ENCODE measurements at places on chromosomes 13 and 19. TPM values are rescaled to one million over a fixed set of nuclear protein-coding genes. Genes with fewer than 3 reads are reported as not detected.

The MAST1 gene
- polyA plus RNA-seq = 0.09 TPM

The KLK6 gene
- 2.5 TPM for polyA plus RNA-seq

DNA sequence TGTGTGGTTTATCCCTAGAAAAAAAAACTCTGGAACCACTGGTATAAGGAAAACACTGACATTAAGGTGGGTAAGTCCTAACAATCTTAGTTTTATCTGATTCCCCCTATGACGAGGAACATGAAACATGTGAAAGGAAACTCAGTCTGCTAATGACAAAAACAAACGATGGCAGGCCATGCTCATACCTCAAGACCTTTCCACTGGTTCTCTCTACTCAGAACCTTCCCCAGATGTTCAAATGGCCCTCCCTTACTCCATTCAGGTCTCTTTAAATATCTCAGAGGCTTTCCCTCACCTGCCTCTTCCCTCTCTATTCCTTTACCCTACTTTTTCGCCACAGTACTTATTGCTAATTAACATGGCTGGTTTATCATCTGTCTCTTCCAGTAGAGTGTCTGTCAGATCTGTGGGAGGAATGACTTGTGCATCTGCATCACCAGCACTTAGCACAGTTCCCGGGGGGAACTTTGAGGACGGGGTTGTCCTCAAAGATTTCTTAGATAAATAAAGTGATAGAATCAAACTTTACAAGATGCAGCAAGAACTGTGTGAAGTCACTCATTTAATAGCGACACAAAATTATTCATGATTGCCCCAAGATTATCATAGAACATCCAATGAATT lies 1.5 kb downstream of the TUBGCP3 start:
- DNase-seq = no peak

DNA sequence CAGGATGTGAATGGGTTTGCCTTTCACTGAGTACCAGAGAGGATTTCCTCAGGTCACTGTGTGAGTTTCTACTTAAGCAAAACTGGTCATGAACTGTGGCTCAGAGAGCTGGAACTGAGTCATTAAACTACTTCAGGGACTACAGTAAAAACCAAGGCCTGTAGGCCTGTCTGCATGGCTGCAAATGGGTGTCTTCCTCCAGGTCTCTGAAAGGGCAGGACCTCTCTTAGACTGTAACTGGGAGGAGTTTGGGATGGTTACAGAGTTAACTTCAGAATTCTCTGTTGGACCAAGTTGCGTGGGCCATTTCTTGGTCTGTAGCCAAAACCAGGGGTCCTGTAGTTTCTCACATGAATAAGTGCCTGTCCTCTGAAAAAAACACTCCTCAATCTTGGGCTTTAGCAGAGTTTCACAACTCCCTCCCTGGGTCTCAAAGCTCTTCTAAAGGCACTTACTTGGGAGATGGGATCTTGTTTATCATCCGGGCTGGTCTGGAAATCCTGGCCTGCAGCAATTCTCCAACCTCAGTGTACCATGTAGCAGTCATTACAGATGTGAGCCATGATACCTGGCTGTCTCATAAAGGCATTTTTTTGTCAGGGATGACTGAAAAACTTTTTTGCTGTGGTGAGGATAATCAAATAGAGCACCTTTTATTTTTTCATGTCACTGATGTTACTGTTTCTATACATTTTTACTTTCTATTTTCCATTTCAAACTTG lies 19.7 kb downstream of the ZNF714 start:
- DNase-seq = no peak

The TMPRSS9 gene
- not detected for polyA plus RNA-seq

DNA sequence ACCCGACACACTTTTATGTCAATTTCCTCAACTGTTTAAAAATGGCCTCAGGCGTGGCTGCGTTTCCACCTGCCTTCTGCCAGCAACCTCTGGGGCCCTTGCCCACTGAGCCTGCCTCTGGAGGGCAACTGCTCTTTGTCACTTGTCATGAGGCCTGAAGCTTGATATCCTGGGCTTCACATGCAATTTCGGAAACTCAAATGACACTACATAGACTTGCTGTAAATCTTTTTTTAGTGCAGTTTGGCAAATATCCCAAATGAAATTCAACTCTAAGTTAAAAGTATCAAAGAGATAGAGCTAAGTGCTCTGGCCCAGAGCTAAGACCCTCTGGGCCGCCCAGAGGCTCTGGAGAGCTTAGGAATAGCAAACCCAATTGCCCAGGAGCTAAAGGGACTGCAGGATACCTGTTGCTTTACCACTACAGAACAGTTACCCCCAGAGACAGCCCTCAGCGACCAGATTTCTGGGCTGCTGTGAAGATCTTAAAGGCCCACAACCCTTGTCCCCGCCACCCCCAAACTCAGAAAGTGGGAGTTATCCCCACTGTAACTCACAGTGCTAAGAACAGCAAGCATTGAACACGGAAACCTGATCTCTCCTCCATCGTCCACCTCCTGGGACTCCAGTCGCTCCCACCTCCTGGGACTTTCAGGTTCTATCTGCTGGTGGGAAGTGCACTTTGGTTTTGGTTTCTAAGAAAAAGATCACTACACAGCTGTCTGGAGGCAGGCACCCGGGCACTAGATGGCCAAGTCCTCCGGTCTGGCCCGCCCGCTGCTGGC lies 19.4 kb downstream of the GJA3 start:
- DNase-seq = no peak

DNA sequence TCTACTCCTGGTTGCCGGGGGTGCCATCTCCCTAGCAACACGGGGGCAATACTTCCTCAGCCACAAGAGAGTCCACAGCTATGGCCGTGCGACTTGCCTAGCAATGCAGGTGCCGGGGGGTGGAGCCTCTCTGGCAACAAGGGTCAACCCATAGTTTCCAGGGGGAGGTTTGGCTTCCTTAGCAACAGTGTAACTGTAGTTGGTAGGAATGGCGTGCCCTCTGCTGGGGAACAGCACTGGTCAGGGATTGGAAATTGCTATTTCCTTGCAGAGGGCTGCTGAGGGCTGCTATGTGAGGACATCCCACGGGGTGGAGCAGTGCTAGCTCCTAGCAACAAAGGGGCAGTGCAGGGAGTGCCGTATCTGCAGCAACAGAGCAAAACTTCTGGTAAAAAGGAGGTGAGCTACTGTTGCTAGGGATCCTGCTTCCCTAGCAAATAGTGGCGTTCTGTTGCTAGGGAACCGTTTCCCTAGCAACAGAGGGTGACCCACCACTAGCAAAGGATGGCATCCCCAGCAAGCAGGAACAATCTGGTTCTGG lies 7.0 kb upstream of the TMC4 start:
- no peak for DNase-seq

DNA sequence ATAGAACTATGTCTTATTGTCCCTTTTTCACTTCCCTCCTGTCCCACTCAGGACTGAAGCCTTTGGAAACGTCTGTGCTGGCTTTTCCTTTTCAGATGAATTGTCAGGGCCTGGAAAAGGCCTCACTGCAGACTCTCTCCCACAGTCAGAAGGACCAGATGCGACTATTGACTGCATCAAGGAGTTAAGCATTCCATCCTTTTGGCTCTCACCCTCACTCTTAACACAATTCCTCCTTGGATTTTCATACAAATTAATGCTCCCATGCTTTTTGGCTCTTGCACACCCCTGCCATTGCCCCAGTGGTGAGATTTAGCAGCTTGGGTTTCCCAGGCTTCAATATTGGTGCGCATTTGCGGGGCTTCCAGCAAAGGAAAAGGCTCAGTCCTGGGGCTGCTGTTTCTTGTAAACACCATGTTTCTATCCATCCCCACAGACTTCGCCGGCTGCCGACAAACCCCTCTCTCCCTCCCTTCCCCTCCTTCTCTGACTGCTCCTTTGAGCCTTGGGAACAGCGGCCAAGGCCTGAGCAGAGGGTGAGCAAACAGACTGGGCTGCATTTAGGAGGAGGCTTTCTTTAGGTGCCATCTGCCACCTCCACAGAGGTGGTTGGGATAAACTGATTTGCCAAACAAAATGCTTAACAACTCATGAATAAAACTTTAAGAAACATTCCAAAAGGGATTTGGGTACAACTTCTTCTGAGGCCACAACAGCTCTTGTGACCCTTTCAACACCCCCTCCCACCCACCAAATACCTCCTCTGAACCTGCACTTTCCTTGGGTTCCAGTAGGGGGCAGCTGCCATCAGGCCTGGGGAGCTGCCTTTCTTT lies 48.6 kb upstream of the PCDH8 start:
- no peak for DNase-seq

DNA sequence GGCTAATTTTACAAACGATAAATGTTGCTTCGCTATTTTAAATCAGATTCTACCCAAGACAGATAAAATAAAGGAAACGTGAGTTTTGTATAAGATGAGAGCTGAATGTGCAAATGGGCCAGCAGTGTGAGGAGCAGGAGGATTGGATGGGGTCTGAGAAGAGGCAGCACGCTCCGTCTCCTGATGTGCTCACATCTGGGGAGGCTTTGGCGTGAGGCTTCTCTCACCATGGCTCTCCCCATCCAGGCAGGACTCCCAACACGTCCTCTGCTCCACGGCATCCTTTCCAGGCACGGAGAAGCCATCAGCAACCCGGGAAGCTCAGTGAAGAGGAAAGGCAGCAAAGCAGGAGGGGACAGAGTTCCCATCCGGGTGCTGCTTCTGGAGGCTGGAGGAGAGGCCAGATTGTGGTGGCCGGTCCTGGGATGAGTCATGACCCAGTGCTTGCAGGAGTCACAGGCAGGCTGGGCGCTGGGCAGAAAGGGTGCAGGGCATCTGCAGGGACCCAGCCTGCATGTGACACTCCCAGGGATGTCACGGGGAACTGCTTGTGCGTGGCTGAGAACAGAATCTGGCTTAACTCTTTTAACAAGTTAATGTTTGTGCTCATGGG lies 47.5 kb downstream of the ZNF536 start:
- no peak for DNase-seq

The TSKS gene
- polyA plus RNA-seq = 1.3 TPM

The CYP4F8 gene
- polyA plus RNA-seq = not detected

GRCh38 chr13:50999641-51000040 lies 90.0 kb downstream of the RNASEH2B start:
- DNase-seq = no peak

The MBD3L1 gene
- not detected for polyA plus RNA-seq

GRCh38 chr13:42280537-42280936 lies 8.6 kb downstream of the AKAP11 start:
- no peak for DNase-seq

DNA sequence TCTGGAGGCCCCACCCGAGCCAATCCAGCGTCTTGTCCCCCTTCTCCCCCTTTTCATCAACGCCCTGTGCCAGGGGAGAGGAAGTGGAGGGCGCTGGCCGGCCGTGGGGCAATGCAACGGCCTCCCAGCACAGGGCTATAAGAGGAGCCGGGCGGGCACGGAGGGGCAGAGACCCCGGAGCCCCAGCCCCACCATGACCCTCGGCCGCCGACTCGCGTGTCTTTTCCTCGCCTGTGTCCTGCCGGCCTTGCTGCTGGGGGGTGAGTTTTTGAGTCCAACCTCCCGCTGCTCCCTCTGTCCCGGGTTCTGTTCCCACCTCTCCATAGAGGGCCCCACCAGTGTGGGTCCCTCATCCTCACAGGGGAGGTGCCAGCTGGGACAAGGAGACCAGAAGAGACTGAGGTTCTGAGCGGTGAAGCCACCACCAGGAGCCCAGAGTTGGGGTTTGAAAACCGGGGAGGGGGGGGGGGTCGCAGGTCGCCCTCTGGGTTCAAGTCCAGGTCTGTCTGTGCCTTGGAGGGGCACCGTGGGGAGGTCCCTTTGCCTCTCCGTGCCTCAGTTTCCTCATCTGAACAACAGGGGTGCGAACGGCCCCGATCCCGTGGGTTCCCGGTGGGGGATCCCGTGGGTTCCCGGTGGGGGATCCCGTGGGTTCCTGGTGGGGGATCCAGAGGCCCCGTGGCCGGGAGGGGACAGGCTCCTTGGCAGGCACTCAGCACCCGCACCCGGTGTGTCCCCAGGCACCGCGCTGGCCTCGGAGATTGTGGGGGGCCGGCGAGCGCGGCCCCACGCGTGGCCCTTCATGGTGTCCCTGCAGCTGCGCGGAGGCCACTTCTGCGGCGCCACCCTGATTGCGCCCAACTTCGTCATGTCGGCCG lies at the start of gene ELANE:
Gene ELANE (plus strand): TSS at position 168 of the 878 bp plus-strand sequence. CDS start 26 bp downstream, at position 194.
- DNase-seq = no peak

- no peak for DNase-seq
Measured at GRCh38 chr13:31134039-31134711, 27.5 kb downstream of the HSPH1 start.

The PGLYRP1 gene
- polyA plus RNA-seq = not detected

The SYDE1 gene
- 6.4 TPM for polyA plus RNA-seq

The ZNF730 gene
- 0.06 TPM for polyA plus RNA-seq

Measured in keratinocyte (primary cell).